ENCODE measurements at places on chromosomes 6 and 20. TPM values are rescaled to one million over a fixed set of nuclear protein-coding genes. Genes with fewer than 3 reads are reported as not detected.

SSTR4 gene
- not detected for total RNA-seq

UNC5CL gene
- 0.12 TPM for total RNA-seq

PTK6 gene
- total RNA-seq, result not detected

OR2B6 gene
- not detected for total RNA-seq

CST2 gene
- not detected for total RNA-seq

PSORS1C1 gene
- 0.82 TPM for total RNA-seq

CBFA2T2 gene
- 6.3 TPM for total RNA-seq

ZBP1 gene
- not detected for total RNA-seq

POU5F1 gene
- total RNA-seq, result not detected

TCF21 gene
- total RNA-seq, result 1.5 TPM

ECT2L gene
- total RNA-seq, result not detected

ACOT13 gene
- total RNA-seq, result 7.4 TPM

KLHDC3 gene
- 112 TPM for total RNA-seq

CDSN gene
- not detected for total RNA-seq

ZSCAN16 gene
- 0.09 TPM for total RNA-seq

CTCFL gene
- 0.23 TPM for total RNA-seq

PHF3 gene
- 24.7 TPM for total RNA-seq

RGL2 gene
- 22.2 TPM for total RNA-seq

SLC17A1 gene
- not detected for total RNA-seq

DTD1 gene
- total RNA-seq, result 56.0 TPM

CST1 gene
- total RNA-seq, result not detected

SLPI gene
- total RNA-seq, result 19.5 TPM

FAXC gene
- 0.26 TPM for total RNA-seq

ENPP3 gene
- not detected for total RNA-seq

TTK gene
- total RNA-seq, result 0.70 TPM

RSPO3 gene
- total RNA-seq, result 1.5 TPM

LPIN3 gene
- 13.2 TPM for total RNA-seq

SCRT2 gene
- total RNA-seq, result not detected

SLA2 gene
- total RNA-seq, result not detected

HSPA12B gene
- total RNA-seq, result 5.0 TPM

DOP1A gene
- total RNA-seq, result 15.8 TPM

DEFB132 gene
- not detected for total RNA-seq

MUCL3 gene
- total RNA-seq, result not detected

GRM4 gene
- not detected for total RNA-seq

C6orf163 gene
- total RNA-seq, result 0.09 TPM

EGFL8 gene
- total RNA-seq, result 1.6 TPM

GLP1R gene
- total RNA-seq, result not detected

NDRG3 gene
- total RNA-seq, result 12.4 TPM

MAK gene
- not detected for total RNA-seq

BNIP5 gene
- total RNA-seq, result not detected

CUTA gene
- 174 TPM for total RNA-seq

Data from pericardium fibroblast (primary cell).